ENCODE measurements at places on chromosomes 6 and 20.
A peak's percentile ranks its signal among the peaks of the same experiment; 100 is the strongest.

DNA sequence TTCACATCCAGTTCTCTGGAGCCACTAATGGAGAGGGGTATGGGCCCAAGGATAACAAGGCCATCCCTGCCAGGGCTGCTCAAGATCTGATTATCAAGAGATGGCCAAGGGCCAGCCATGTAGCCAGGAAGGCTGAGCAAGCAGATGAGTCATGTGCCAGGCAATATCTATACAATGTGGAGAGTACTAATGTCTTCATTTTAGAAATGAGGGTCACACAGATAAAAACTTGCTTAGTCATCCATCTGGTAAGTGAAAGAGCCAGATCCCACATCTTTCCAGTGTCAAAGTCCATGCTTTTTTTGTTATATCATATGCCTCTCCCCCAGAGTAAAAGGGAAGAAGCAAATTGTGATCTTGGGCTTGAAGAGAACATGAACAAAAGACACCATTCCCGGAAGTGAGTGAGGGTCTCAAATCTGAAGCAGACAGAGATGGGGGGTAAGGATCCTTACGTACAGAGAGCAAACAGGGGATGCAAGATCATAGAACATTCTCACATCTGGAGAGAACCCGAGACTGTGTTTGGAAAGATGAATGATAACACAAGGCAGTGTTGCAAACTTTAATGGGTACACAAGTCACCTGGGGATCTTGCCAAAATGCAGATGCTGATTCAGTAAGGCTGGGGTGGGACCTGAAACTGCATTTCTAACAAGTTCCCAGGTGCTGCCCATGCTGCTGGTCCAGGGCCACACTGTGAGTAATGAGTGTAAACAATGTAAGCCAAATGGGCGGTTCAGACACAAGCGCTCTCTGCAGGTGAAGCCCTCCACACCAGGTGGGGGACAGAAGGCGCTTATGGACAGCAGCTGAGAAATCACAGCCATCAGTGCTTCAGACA, 20.0 kb upstream of the GSTA3 start:
- peak; percentile 82 for DNase-seq

DNA sequence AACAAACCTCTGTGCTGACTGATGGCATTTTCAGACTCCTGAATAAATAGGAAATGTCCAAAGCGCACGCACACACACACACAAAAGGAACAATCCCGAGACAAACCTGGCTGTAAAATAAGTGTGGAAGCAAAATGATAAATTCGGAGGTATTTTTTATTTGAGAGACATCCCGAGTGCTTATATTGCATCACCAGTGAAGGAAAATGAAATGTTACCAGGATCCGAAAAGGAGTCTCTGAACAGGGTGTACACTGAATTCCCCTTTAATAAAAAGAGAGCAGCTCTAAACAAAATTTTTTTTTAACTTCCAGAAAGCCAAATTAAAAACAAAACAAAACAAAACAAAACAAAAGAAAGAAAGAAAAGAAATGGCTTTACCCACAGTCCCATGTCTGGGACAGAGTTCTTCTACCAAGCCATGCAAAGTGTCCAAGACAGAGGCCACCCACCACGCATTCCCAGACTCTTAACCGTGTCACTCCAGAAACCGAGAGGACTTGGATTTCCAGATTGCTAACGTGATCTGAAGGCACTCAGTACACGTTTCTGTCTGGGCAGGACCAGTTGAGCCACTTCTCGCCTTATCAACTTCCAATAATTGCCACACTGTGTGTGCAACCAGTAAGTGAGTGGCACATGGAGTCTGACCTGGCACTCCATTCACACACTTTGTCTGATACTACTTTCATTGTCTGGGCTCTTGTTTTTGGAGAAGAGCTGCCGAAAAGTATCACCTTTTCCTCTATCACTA, 817 bp downstream of the ME1 start:
- DNase-seq, result peak; percentile 25

GRCh38 chr6:74956559-74957428, 249.1 kb downstream of the COL12A1 start:
- DNase-seq, result no peak

DNA sequence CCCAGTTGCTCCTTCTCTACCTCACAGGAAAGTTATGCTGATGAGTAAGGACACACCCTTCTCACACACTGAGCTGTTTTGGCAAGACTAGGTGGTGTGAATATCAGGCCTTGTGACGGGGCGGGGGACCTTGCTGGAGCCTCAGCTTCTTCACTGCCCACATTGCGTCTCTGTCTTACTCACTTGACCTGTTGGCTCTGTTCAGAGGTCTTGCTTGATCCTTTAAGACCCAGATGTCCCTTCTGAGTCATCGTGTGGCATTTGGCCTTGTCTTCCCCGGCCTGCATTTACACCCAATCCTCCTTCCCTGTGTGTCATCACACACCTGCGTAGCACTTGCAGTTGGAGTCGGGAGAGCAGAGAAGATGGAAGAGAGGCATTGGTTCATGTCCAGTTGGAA, 8.3 kb upstream of the PRND start:
- peak; percentile 84 for DNase-seq

GRCh38 chr6:97186416-97186999, 96.5 kb downstream of the MMS22L start:
- DNase-seq, result peak; percentile 26
